ENCODE measurements at places on chromosomes 7 and 10. TPM values are rescaled to one million over a fixed set of nuclear protein-coding genes. Genes with fewer than 3 reads are reported as not detected.

Gene GPR37
- total RNA-seq: 20.9 TPM

Gene ADAM8
- total RNA-seq: 0.98 TPM

Gene SGCE
- total RNA-seq: 66.1 TPM

Gene FXYD4
- total RNA-seq: not detected

Gene PTN
- 185 TPM for total RNA-seq

Gene CFTR
- total RNA-seq: 0.25 TPM

Gene HKDC1
- total RNA-seq: 1.7 TPM

Gene SORCS3
- 9.8 TPM for total RNA-seq

Gene PIP
- total RNA-seq: not detected

Gene CRYGN
- total RNA-seq: 0.25 TPM

Gene BEND7
- 12.0 TPM for total RNA-seq
